Pancreas (tissue), 10 donors: ENCODE measurements at places on chromosomes 3 and 15. TPM values are rescaled to one million over a fixed set of nuclear protein-coding genes. Genes with fewer than 3 reads are reported as not detected.

GRCh38 chr15:78075490-78076230 lies 1.9 kb downstream of the TBC1D2B start:
- DNase-seq = peak; percentile 57

GRCh38 chr3:46664971-46665762 lies 28.3 kb downstream of the ALS2CL start:
- DNase-seq = no peak

Gene NMNAT3
- 7.5 TPM for total RNA-seq

DNA sequence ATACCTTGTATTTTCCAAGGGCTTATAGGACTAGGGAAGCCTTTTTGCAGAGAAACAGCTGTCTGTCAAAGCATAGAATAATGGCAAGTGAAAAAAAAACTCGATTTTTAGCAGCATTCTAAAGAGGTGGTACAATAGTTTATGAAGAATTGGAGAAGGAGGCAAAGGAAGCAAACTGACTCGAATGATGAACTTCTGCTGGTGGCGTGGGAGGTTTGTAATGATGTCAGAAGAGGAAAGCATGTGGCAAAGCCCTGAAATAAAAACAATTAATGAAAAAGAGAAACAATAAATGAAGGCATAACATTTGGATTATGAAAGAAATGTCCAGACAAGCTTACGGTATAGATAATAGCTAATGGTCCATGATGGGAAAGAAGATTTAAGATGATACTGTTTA lies 77.5 kb downstream of the RARB start:
- DNase-seq = no peak

DNA sequence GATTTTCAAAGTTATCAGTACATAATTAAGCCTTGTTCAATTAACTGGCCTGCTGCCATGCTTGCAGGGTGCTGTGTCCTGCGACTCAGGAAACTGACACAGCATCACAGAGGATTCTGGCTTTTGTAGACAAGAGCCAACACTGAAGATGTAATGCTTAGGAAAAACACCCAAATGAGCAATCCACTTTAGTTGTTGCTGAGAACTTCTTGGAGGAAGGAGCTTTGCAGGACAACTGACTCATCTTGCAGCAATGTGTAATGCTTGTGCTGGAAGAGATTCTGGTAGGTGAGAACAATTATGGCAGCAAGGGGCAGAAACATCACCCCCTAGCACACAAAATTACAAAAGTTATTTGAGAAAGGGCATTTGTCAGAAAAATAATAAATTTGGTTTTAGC lies 67.6 kb downstream of the NLGN1 start:
- no peak for DNase-seq

GRCh38 chr15:46344115-46344724 lies 709.4 kb downstream of the SQOR start:
- DNase-seq = no peak

DNA sequence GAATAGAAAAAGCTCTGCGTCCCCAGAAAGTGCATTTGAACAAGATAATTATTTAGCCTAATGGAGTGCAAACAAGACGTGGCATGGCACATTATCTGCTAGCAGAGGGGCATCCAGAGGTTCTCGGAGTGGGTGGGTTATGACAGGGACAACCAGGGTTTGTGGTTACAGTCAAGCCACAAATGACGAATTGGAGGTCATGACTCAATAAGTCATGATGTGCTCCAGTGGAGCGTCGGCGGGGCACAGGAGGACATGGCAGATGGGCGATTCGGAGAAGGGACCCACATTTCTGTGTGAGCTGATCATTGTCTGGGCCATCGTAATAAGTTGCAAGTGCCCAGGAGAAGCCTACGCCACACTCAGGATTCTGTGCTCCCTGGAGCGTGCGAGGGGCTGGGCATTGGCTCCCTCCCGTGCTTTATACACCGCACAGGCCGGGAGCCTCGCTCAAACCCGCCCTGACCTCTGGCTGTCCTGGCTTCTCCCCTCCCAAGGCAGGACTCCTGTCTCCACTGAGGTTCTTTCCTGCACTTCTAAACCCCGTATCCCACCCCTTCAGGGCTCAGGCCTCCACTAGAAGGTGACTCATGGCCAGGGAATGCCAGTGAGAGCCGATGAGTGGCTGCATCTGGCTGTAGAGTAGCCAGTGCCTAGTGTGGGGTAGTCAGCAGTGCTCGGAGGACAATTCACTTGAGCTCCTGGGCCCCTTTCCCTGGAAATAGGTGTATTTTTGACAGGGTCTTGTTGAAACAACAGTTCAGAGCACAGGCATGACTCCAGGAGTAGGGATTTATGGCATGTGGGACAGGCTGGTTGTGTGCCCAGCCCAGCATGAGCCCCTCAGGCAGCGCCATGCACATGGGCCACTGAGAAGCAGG lies 67.4 kb downstream of the GRIP2 start:
- no peak for DNase-seq

GRCh38 chr3:167113035-167113830 lies 266.9 kb downstream of the ZBBX start:
- DNase-seq = no peak

Gene PIERCE2
- 3.3 TPM for total RNA-seq

GRCh38 chr3:72013084-72013483 lies 228.1 kb upstream of the PROK2 start:
- DNase-seq = no peak

DNA sequence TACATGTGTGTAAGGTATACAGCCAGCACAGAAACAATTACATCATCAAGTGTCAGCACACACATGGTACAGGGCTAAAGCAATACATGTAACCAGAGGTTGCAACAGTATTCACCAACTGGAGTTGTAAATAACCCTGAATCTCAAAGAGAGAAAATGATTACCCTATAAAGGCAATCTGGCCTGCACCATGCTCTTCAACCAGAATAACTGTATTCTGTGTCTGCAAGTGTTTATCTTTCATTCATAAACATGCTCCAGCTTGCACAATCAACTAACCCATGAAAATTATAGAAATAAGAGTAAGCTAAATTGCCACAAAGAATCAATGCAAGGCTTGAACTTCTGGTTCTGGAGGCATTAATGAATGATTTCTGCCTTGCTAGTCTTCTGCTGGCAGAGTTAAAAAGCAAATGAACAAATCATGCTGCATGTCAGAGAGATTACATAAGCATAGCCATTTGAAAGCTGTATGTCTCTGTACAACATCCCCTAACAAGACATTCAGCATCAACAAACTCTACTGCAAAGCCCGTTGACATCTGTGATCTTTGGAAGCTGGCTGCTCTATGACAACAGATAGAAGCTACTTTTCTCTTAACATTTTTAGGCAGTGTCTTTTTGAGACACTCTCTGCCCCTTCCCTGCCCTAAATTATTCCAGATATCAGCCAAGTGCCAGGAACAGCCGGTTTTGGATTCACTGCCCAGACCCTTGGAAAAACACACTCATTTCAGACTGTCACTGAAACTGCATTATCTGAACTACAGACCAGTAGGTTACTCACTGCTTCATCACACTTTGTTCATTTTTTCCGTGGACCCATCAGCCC lies 871.0 kb downstream of the OTOL1 start:
- DNase-seq = no peak

- DNase-seq = no peak
Observed at GRCh38 chr3:72768006-72768441, 80.2 kb downstream of the SHQ1 start.

DNA sequence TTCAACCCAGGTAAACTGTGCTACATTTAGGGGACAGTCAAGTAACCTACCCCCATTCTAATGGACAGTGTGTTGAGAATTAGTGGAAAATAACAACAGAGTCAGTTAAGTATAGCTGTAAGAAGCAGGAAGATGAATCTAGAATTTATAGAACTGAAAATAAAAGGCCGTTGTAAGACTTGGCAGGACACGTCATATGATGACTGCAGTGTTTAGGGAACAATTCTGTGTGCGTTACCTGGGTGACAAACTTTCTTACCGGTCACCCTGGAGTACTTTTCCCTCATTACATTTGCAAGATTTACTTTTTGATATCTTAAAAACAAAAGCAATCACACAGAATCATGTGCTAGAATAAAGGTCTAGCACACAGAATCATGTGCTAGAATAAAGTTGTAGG lies 536.3 kb upstream of the ZNF717 start:
- no peak for DNase-seq

GRCh38 chr3:16337856-16338540 lies 73.0 kb downstream of the OXNAD1 start:
- DNase-seq = no peak

GRCh38 chr15:81573098-81573746 lies 199.2 kb upstream of the TMC3 start:
- DNase-seq = no peak

DNA sequence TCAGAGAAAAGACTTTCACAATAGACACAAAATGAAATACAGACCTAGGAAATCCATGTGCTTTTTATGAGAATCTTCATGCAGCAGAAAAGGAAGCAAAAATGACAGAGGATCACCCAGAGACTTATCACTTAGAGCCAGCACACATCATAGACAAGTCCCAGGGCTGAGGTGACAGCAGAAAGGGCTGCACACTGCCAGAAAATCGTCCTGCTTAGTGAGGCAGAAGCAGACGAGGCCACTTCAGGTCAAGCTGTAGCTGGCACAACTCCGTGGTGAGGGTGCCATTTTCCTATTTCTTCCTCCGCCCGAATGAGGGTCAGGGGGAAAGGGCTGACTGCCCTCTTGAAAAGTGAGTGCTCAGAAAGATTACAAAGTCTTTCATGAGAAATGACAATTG lies 95.9 kb upstream of the TNIK start:
- no peak for DNase-seq

- DNase-seq = no peak
Observed at GRCh38 chr3:115712871-115713270, 89.6 kb downstream of the GAP43 start.

GRCh38 chr3:39021465-39022285 lies 30.1 kb downstream of the SCN11A start:
- DNase-seq = no peak

Gene FAM174B
- total RNA-seq = 72.0 TPM

Gene IQCH
- 1.1 TPM for total RNA-seq

DNA sequence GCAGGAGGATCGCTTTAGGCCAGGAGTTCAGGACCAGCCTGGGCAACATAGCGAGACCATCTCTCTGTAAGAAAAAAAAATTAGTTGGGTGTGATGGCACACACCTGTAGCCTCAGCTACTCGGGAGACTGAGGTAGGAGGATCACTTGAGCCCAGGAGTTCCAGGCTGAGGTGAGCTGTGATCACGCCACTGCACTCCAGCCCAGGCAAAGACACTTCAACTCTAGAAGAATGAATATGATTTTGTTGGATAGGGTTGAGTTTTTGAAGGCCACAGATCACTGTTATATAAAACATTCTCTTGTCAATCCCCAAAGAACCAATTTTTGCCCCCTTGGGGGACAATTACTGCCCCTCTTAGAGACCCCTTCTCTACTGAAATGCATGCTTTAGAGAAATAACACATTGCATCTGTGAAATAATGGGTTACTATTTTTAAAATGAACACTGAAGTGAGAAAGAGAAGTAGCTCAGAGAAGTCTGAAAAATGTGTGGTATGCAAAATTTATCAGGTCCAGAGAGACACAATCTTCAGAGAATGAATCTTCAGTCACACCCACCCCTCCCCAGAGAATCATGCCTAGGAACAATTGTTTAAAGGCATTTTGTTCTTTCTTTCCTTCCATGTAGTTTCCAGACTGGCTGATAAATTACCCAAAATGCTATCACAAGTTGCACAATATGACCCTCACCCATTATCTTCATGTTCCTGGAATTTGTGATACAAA lies 42.7 kb downstream of the METTL6 start:
- DNase-seq = no peak

- DNase-seq = no peak
Observed at GRCh38 chr3:126373682-126374601, 16.7 kb upstream of the KLF15 start.

Gene THAP10
- total RNA-seq = 1.3 TPM

DNA sequence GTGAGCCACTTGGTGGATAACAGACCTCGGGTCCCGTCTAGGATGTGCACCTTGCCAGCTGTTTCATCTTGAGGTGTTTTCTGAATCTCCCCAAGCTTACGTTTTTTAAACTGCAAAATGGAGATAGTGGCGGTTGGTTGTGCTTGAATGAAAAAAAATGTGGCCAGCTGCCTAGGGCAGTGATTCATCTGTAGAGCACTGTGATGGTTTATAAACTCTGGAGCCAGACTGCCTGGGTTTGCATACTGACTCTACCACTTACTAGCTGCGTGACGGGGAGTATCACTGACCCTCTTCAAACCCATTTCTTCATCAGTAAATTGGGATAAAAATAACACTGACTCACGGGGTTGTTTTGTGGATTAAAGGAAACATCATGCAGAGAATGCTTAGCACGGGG lies 159.1 kb downstream of the CHL1 start:
- DNase-seq = no peak

DNA sequence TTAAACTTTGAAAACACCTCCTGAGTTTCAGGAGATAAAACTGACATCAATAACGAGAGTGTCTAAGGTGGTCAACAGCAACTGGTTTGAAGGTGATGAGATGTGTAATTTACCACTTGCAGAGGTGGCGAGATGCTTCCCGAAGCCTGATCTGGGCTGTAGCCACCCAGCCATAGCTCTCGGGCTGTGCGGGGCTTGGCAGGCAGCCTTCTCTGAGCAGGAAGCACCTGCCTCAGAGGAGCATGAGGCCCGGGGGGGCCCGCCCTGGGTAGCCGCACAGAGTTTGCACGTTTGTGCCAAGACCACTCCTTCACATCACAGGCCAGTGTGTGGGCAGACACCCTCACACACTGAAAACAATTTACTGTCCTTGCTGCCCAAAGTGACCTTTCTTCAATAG lies 220.3 kb downstream of the CACNA2D3 start:
- DNase-seq = no peak

Gene OR4F15
- total RNA-seq = not detected

- no peak for DNase-seq
Observed at GRCh38 chr3:50673931-50674330, 796 bp upstream of the DOCK3 start.

DNA sequence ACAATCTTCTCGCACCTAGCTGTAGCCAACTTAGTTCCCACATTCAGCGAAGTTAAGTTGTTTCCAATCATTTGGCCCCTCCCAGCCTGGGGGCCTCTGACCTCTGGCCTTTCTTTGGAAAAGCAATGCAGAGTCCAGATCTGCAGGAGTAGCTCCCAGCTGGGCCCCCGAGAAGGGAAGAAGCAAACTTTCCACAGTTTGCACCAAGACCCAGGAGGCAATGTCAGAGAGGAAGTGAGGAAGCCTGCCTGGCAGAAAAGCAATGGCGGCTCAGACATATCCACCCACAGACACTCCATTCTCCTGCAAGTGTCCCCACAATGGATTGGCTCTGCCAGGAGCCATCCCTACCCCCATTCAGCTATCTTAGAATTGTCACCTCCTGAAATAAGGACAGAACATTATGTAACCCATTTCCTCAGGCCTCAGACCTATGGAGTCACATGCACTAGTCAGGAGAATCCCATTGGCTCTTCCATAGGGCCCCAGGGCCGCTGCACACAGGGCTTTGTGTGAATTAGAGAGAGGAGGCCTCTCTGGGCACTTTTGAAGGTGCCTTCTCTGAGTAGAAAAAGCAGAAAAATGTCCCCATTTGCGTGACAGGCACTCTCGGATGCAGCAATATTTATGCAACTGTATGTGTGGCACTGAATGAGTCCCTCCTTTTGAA lies 3.0 kb upstream of the BUB1B start:
- no peak for DNase-seq
